ENCODE measurements at places on chromosomes 11 and 22. TPM values are rescaled to one million over a fixed set of nuclear protein-coding genes. Genes with fewer than 3 reads are reported as not detected.

DNA sequence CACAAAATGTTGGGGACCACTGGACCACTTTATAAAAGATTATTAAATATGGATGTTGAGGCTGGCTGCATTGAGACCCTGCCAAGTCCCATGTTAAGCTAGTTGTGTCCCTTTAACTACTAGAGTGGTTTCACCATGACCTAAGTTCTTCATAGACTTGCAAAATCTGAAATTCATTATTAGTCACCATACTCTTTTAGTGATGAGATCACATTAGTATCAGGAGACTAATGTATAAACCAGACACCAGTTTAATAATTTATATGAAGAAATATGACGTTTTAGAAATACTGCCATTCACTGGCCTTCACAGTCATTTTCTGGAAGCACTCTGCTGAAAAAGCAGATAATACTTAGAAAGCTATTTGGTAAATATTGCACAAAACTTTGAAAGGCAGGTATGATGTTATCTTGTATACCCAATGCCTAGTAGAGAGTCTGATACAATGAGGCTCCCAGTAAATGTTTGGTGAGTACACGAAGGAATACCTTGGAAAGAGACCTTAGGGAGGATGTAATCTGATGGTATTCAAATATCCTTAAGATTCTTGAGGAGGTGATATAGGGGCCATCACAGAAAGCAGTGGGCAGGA lies 728.2 kb upstream of the ANO5 start:
- H3K36me3 ChIP-seq: no peaks in the 10 kb centered on the region
- no peak overlapping the region for H3K4me3 ChIP-seq
- no peaks in the 10 kb centered on the region for H3K27me3 ChIP-seq
- DNase-seq: no peak
- no peak overlapping the region for H3K27ac ChIP-seq

- no peaks in the 10 kb centered on the region for H3K4me1 ChIP-seq
- H3K4me3 ChIP-seq: no peak overlapping the region
- no peak overlapping the region for H3K27ac ChIP-seq
- H3K27me3 ChIP-seq: no peaks in the 10 kb centered on the region
- DNase-seq: no peak
Observed at GRCh38 chr11:80523057-80523456, 1082.2 kb upstream of the TENM4 start.

DNA sequence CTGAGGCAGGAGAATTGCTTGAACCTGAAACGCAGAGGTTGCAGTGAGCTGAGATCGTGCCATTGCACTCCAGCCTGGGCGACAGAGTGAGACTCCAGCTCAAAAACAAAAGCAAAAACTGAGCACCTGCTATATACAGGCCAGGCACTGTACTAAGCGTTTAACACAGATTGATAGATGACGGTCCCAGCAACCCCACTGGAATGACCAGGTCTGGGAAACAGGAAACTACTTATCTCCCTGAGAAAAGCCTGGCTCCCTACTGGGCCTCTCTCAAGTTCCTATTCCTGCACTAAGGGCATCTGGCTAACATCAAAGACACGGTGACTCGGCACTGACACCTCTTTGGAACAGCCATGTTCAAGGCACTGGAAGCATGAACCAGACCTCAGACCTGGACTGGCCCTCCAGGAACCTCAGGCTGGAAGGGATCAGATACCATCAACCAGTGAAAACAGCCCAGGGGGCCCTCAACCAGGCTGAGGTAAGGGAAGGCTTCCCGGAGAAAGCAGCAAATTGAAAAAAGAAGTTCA lies 16.6 kb downstream of the ARAP1 start:
- H3K36me3 ChIP-seq: peaks cover 14% of the 10 kb centered on the region
- H3K27ac ChIP-seq: peak overlapping the region; percentile 84
- H3K4me1 ChIP-seq: peaks cover 33% of the 10 kb centered on the region
- H3K27me3 ChIP-seq: no peaks in the 10 kb centered on the region
- DNase-seq: peak; percentile 24
- H3K4me3 ChIP-seq: no peak overlapping the region

- no peaks in the 10 kb centered on the region for H3K27me3 ChIP-seq
- H3K4me3 ChIP-seq: no peak overlapping the region
- H3K36me3 ChIP-seq: peaks cover 3% of the 10 kb centered on the region
- H3K4me1 ChIP-seq: no peaks in the 10 kb centered on the region
Observed at GRCh38 chr22:17606496-17606895, 22.1 kb downstream of the ATP6V1E1 start.

- no peak overlapping the region for H3K27ac ChIP-seq
- no peak overlapping the region for H3K4me3 ChIP-seq
- H3K27me3 ChIP-seq: no peaks in the 10 kb centered on the region
- H3K36me3 ChIP-seq: peaks cover 5% of the 10 kb centered on the region
- H3K4me1 ChIP-seq: no peaks in the 10 kb centered on the region
Observed at GRCh38 chr22:26784772-26785171, 127.4 kb downstream of the MIAT start.

Gene PDGFD
- 17.2 TPM for total RNA-seq

Gene SLC22A8
- total RNA-seq: not detected

Gene FADS2
- 682 TPM for total RNA-seq

All from endothelial cell (in vitro differentiated cells).